ENCODE measurements at places on chromosomes 16 and 17.

- no peak for DNase-seq
Measured at GRCh38 chr16:12535535-12536411, 267.9 kb downstream of the CPPED1 start.

- no peak for DNase-seq
Measured at GRCh38 chr17:42849451-42850181, 1.4 kb upstream of the AOC3 start.

DNA sequence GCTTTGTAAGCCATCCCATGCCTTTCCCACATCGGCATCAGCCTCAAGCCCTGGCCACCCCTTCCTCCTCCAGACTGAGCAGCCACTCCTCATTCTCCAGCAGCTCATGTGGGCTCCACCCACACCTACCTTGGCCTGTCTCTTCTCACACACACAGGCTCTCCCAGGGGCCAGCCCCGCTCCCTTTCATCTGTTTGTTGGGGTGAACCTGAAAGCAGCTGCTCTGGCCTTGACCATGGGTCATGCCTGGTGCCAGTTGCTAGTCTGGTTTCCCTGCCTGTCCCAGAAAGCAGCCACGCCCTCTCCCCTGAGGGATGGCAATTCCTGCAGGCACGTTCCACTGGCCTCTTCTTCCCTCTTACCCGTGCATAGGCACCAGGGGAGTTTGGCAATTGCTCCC is 11.4 kb upstream of the TMEM238L start:
- no peak for DNase-seq

- no peak for DNase-seq
Measured at GRCh38 chr17:55533608-55534007, 22.4 kb upstream of the SMIM36 start.

GRCh38 chr17:50944902-50945720 is 79.0 kb upstream of the TOB1 start:
- DNase-seq = no peak

- no peak for DNase-seq
Measured at GRCh38 chr17:77264617-77265230, 124.0 kb downstream of the SEC14L1 start.

DNA sequence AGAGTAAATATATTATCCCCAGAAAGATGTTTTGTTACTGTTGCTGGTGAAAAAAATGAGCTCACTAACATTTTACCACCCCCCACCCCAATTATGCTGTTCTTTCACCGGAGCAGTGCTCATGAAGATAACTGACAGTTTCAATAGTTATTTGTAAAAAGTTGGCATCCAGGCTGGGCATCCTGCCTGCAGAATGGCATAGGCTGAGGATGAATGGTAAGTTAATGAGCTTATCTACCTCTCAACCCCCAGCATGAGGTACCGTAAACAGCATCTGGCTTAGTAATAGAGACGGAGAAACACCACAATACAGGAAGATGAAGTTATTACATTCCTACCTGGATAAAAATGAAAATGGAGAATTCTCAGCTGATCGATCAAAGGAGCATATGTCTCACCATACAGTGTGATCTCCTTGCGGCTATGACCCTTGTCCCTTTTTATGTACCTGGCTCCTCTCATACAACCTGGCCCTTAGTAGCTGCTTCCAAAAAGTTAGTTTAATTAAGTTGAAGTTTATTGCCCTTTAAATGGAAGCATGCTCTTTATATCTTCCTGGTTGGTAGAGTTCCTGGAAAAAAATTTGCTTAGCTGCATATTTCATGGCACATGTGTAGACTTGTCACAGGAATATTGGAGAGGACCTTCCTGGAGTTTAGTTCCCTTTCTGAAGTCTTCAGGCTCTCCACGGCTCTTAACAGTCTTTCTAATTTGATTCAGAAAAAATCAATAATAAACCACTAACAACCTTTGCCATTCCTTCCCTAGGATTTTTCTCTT is 61.2 kb upstream of the MPHOSPH6 start:
- no peak for DNase-seq

- no peak for DNase-seq
Measured at GRCh38 chr17:40545660-40546059, 19.6 kb downstream of the CCR7 start.

Measured in stimulated activated CD8-positive, alpha-beta memory T cell treated with anti-CD3 and anti-CD28 coated beads, Interleukin-12 subunit alpha, Interleukin-12 subunit beta, amount 100 ng/mL, for 4 hours (primary cell).